ENCODE measurements at places on chromosomes 13 and 19.

- no peak for DNase-seq
Measured at GRCh38 chr13:23986619-23987018, 89.3 kb upstream of the C1QTNF9B start.

DNA sequence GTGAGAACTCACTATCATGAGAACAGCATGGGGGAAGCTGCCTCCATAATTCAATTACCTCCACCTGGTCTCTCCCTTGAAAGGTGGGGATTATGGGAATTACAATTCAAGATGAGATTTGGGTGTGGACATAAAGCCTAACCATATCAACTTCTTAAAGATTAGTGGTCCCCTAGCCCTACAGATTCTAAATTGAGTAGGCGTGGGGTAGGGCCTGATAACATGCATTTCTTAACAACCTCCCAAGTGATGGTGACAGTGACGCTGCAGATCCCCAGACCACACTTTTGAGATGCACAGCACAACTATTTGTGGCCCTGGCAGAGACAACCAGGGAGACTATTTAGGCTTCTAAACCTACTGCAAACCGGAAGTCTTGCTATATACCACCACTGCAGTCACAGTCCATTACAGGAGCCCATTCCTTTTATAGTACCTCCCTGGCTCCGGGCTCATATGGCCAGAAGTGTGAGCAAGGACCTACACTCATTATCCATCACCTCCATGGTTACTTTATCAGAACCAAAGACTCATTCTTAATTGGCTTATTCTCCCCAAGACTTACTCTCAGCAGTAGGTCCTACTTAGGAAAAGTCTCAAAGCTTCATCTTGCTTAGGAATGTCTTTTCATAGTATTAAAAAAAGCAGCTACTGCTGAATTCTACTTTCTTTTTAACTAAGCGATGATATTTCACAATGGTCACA is 2.1 kb upstream of the DPY19L3 start:
- no peak for DNase-seq

DNA sequence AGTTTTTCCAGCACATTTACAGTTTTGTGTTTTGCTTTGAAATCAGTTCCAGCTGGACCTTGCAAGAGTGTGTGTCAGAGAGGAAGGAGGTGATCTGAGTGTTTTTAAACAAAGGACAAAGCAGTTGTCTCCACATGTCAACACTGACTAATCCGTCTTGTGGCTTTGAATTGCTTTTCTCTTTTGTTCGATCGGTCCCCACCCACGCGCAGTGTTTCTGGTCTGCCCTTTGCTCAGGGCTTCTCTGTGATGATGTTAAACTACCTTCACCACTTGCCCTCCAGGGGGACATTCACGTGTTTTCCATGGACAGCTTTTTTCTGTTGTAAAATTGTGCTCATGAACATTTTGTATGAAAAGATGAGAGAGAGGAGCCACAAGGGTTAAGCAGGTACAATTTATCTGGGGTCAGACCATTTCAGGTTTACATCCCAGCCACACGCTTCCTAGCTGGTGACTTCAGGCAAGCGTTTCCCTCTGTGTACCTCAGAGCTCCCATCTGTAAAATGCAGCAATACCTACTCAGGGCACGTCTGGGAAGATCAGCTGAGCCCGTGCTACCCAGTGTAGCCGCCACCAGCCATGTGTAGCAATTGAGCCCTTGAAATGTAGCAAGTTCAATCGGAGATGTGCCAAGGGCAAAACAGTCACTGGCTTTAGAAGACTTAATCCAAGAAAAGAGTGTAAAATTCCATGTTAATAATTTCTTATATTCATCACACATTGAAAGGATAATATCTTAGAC is 13.5 kb upstream of the PLA2G4C start:
- no peak for DNase-seq

GRCh38 chr19:48413879-48414587 is 20.6 kb downstream of the GRIN2D start:
- no peak for DNase-seq

DNA sequence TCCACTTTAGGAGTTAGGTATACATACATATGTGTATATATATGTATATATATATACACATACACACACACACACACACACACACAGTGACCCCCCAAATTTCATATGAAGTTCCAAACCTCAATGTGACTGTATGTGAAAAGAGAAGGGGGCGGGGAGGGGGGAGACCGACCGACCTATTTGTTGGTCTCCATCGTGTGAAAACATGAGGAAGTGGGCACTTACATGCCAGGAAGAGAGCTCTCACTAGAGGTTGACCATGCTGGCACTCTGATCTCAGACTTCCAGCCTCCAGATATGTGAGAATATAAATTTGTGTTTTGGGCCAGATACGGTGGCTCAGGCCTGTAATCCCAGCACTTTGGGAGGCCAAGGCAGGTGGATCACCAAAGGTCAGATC is 24.6 kb downstream of the ZNF562 start:
- DNase-seq = no peak

DNA sequence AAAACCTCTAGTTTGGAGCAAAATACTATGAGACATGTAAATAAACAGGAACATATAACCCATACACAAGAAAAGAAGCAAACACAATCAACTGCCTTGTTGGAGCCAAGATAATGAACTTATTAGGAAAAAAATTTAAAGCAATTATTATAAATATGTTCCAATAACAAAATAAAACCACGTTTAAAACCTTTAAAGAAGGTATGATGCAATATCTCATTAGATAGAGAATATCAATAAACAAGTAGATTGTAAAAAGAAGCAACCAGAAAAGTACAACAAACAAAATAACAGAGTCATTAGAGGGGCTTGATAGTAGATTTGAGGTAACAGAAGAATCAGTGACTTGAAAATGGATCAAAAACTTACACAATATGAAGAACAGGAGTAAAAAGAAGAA is 327.0 kb upstream of the PCDH9 start:
- no peak for DNase-seq
